ENCODE measurements at places on chromosomes 2 and 18. TPM values are rescaled to one million over a fixed set of nuclear protein-coding genes. Genes with fewer than 3 reads are reported as not detected.

Gene PLGLB2
- not detected for total RNA-seq

Gene CFAP221
- 0.71 TPM for total RNA-seq

Gene ABCG8
- not detected for total RNA-seq

Gene GAD1
- 0.34 TPM for total RNA-seq

Gene MYO7B
- not detected for total RNA-seq

Gene KHK
- 20.5 TPM for total RNA-seq

Gene ZC3H15
- total RNA-seq = 76.5 TPM

GRCh38 chr2:172629586-172629985, 73.7 kb downstream of the PDK1 start:
- no peak for DNase-seq

GRCh38 chr2:206555721-206556120, 86.6 kb upstream of the FAM237A start:
- no peak for DNase-seq

DNA sequence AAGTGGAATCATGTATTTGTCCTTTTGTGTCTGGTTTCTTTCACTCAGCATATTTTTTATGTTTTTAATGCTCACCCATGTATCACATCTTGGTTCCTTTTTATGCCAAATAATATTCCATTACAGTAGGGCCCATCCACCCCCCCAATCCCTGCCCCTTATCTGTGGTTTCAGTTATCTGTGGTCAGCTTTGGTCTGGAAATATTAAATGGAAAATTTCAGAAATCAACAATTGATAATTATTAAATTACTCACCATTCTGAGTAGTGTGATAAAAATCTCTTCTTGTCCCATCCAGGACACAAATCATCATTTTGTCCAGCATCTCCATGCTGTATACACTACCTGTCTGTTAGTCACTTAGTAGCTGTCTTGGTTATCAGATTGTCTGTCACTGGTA, 66.7 kb downstream of the BIRC6 start:
- no peak for DNase-seq

GRCh38 chr2:10028988-10029874, 14.1 kb upstream of the KLF11 start:
- no peak for DNase-seq

DNA sequence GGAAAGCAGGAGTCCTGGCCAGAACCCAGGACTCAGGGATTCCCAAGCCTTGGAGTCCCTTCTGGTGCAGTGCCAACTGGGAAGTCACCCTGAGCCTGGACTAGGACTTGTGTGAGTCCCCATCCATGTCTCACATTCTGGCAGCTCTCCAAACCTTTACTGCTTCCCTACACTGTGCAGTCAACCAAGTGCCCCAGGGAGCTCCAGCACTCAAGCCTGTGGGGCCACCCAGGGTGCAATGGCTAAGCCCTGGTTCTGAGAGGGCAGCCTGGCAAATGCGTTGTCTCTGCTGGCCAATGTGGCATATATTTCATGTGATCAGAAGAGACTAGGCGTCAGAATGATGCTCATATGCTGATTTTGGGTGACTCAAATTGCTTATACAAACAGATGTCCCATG, 223.4 kb downstream of the SP3 start:
- DNase-seq = no peak

DNA sequence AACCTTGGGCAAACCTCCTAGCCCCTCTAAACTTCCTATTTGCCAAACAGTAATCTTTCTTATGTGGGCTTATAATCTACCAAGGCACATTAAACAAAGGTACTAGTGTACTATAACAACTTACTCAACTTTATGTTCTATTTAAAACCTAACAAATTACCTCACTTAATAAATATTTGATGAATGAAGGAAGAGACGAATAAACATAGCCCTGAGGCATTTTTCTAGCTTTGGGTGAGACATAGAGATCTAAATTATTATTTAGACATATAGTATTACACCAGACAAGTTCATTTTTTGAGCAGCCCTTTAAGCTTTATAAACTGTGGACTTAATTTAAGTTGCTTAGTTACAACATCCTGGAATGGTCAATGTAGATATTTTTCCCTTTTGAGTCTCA, 104.6 kb downstream of the UNC80 start:
- DNase-seq = no peak

DNA sequence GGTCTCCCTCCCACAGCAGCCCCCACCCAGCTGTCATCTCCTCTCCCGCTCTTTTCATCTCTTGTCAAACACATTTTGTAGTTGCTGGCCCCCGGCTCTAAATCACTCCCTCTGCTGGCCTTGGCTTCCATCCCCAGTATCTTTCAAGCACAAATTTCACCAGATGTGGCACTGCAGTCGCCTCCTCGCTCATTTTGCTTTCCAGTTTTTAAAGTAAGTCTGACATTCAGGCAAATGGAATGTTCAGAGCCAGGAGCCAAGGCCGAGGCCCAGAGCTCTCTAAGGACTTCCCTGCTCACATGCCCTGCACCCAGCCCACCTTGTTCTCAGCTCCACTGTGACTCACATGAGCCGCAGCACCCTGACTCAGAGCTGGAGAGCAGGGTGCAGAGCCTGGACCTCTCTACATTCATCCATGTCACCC, 158.4 kb downstream of the GALNT14 start:
- DNase-seq = no peak

GRCh38 chr2:150081775-150082481, 405.5 kb downstream of the RND3 start:
- no peak for DNase-seq

DNA sequence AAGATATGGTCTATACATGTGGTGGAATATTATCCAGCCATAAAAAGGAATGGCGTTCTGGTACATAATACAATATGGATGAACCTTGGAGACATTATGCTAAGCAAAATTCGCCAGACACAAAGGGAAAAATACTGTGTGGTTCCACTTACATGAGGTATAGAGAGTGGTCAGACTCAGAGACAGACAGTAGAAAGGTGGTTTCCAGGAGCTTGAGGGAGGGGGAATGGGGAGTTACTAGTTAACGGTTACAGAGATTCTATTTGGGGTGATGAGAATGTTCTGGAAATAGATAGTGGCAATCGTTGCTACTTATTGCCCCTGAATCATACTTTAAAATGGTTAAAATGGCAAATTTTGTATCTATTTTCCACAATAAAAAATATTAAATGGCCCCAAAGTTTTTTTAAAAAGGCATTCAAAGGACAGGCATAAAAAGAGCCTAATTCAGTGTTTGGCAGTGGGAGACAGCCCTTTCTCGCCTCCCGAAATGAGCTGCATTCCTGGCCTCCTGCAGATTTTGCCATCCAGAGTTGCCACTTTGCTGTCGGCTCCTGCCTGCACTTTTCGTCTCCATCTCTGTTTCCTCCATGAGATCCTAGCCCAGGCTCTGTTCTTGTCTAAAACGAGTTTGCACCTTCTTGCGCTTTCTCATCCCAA, 13.5 kb downstream of the TNFRSF11A start:
- DNase-seq = no peak

DNA sequence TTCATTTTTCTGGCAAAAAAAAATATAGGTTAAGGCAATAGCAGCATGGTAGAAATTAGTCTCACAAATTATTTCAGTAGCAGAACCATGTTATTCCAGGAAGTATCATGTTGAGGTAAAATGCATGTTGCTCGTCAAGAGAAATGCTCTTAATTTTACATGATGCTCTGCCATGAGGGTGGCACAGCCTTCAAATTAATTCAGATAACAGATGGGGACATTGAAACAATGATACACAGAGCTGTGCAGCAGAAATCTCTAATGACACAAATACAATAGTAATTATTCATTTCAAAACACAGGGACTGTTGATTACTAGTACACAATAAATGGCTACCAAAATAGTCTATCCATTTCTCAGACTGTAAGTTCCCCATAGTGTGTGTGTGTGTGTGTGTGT, 24.8 kb downstream of the GAREM1 start:
- DNase-seq = no peak

- DNase-seq = no peak
These were observed 441.7 kb downstream of the ZNF521 start for GRCh38 chr18:24910221-24910620.

DNA sequence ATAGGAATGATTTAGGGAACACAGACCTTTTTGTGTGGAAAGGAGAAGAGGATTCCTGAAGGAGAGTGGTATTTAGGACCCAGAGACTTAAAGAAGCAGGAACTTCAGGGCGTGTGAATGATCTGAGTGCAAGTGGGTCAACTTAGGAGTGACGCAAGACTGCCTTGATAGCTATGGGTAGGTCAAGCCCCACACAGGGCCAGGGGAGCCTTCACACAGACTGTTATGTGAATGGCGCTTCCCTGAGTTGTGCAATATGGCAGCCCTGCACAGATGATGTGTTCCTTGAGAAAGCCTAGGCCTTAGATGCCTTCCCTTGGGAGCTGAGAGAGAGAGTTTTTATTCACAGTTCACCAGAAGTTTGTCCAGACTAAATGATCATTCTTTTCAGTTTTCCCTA, 47.1 kb upstream of the IGFBP5 start:
- no peak for DNase-seq

DNA sequence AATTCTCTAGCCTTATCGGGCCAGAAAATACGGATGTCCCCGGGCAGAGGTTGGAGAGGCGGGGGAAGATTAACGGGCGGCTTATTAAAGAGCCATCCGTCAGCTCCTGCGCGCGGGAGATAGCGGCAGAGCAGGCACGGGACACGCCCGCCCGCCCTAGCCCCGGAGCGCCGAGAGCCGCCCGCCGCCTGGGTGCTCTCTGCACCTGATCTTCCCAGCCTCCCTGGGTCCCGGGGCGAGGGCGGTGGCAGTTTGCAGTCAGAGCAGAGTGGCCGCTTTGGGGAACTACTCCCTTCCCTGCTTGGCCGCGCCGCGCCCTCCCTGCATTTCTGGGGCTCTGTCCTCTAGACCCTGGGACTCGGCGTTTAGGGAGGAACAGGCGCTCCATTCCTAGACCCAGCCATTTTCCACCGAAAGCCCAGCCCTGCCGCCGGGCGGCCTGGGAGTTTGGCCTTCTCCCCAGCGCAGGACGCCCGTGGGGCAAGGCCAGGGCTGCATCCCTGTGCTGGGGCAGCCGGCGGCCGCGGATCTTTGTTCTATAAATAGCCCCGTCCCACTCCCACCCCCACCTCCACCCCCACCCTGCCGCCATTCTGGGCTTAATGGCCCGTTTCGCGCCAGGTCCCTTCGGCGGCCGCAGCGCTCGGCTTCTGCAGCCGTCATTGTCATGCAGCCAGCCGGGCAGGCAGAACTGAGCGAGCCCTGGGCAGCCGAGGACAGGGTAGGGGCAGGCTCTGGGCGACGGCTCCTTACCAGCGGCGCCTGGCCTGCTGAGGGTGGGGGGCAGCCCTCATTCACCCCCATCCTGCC, 6.6 kb downstream of the GAD1 start:
- peak; percentile 77 for DNase-seq

- DNase-seq = peak; percentile 38
These were observed 3.0 kb upstream of the PLEK start for GRCh38 chr2:68362069-68362468.
